ENCODE measurements at places on chromosomes 2 and 18.

DNA sequence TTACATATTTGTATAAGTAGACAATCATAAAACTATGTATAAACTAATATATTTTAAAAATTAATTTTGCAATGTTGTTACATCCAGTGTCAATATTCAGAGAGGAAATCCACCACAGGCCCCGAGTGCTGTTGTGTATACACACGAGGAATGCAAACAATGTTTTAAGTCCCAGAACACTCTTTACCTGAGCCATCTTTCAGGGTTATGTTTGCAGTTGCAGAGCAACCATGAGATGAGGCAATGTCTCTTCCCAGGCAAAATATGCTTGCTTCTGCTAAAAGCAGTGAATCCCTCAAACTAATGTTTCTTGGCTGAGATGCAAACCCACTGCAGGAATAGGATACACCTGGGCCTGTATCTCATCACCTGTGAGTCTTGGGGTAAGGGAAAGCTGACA is 91.3 kb downstream of the ASXL2 start:
- no peak for DNase-seq

DNA sequence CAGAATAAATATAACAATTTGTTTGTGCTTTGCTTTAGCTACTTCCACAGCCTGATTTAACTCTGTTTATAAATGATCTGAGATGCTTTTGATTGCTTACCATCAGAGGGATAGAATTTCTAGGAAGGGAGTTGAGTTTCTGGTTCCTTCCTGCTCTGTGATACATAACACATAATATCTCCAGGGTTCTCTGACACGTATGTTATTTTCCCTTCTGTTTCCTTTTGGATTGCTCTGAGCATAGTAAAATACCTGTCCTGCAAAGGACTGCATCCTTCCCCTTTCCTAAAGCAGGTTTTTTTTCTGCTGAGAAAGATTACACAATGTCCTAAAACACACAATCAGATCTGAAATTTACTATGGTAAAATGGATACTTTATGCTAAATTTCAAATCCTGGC is 76.1 kb downstream of the CABYR start:
- no peak for DNase-seq

DNA sequence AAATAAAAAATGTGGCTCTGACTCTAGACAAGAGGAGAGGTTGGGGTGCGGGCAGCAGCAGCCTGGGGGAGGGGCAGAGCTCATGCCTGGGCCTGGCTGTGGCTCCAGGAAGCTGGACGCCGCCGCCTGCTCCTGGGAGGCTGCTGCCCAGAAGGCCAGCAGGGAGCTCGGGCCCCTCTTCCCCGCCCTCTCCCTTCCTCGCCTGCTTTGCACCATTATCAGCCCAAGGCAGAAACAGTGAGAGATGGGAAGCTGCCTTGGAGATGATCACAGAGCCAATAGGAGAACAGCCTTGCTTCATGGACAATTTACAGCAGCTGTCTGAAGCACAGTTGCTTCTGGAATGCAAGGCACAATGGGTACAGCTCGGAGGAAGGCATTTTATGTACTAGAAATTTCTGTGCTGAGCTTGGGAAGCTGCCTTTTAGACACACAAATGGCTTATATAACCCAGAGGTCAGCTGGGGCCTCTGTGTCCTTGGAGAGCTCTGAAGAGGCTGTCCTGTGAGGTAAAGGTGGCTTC is 55.3 kb upstream of the AFF3 start:
- DNase-seq: no peak

DNA sequence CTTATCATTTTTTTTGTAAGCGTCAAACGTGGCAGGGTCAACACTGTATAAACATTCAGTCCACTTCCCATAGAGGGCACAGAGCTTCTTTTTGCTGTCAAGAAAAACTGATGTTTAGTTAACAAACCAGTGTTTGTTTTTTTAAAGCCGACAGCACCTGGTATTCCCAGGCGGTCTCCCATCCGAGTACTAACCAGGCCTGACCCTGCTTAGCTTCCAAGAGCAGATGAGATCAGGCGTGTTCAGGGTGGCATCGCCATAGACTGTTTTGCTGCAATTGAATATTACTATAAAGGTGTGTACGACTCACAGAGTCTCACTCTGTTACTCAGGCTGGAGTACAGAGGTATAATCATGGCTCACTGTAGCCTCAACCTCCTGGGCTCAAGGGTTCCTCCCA is 31.5 kb downstream of the CABYR start:
- no peak for DNase-seq

GRCh38 chr18:34627137-34627920 is 82.8 kb upstream of the DTNA start:
- DNase-seq: no peak

- DNase-seq: peak; percentile 78
Observed at GRCh38 chr2:174634130-174635014, 36.8 kb upstream of the WIPF1 start.

DNA sequence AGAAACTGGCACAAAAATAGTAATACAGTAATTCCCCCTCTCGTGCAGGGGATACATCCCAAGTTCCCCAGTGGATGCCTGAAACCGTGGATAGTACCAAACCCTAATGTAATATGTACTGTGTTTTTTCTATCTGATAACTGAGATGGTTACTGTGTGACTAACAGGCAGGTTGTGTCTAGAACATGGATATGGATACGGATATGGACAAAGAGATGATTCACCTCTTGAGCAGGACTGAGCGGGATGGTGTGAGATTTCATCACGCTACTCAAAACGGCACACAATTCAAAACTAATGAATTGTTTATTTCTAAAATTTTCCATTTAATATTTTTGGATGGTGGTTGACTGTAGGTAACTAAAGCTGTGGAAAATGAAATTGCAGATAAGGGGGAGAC is 3.4 kb downstream of the MBD1 start:
- no peak for DNase-seq

DNA sequence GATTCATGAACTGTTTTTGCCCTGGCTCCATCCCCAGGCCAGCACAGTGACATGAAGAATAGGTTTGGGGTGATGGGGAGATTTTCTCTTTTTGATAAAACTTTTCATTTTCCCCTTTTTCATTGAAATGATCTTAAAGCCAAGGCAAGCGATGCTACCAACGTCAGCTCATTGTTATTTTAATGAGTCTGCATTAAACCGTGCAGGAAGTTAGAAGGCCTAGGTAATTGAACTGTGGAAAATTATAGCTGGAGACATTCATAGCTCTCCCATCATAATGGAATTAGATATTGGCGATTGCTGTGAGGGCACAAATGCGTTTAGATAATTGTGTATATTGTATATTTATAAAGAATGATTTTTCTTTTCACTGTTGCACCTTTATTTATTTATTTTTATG is 33.2 kb downstream of the SMARCAL1 start:
- no peak for DNase-seq

DNA sequence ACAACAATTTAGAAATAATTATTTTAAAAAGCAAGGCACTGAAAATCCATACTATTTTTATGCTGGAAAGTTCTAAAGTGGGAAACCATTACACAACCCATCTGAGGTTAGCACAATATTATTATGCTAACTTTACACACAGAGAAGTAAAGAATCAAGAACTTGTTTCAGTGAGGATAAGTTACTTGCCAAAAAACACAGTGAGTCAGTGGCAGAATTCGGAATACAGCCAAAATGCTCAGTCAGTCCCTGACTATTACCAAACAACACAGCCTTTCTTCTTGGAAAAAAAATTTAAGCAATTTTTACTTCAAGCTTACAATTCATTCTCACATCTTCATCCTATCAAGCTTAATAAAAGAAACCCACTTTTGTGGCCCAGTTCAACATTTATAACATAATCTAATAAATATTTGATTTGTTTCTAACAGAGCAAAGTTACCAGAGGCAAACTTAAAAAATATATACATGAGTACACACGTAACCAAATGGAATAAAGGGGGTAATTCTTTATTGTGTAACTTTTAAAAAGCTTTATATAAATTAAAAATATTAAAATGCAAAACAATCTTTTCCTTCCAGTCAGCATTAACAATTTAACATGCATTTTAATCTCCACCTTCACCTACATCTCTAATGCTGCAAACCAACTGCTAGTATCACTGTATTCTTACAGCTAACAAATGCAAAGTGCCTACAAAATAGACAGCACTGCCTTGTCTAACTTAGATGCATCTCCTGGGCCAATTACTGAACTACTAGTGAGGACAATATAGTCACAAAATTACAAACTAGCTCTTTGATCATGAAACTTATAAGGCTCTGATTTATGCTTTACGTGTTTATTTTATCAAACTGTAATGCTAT is 55.2 kb downstream of the CCDC88A start:
- no peak for DNase-seq

DNA sequence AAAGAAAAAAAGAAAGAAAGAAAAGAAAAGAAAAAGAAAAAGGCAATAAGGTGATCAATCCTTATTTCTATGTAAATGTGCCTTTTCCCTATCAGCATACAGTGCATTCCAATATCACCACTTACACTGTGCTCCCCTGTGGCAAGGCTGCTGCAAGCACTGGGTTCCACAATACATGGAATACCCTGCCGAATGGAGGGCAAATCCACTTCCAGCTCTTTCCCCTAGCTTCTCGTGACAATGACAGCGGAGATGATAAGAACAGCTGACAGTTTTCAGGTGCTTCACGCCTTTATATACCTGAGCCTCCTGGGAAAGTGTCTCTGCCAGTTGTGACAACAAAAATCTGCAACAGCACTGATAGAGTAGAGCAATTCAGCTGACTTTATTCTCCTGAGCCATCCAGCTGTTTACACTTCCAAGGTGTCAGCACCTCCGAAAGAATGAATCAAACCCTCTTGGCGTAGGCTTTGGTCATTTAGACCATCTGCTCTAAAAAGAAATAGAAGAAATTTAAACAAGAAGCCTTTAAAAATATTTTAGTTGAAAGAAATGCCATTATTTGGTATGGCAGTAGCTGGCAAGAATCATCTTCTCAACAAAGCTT is 135.2 kb upstream of the RNF152 start:
- DNase-seq: no peak

DNA sequence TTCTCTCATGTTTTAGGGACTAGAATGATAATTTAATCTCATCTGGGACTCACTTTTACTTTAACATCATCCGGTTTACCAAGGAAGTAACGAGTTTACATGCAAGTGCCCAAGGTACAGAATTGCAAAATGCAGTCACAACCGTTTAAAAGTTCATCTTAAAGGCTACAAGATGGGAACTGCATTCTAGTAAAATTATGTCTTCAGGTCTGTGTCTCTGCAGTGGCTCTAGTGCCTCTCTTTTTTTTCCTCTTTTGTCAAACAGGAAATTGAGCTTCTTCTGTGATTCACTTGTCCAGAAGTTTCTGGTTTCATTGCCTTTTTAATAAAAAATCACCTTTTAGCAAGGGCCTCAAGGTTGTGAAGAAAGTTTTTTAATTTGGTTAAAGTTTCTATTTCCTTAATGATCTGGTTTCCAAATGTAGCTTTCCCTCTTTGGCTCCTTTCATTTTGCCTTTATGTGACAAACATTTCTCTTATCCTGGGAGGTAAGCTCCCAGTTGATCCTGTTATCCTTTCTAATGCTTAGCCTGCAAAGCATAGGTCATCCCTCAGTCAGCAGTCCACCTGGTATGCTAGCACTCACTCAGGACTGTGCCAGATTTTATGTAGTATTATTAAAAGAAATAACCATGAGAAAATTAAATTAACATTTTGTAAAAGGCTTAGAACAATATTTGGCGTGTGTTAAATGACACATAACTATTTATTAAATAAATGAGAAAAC is 2.4 kb downstream of the GLS start:
- DNase-seq: peak; percentile 39

- no peak for DNase-seq
Observed at GRCh38 chr2:18792226-18792629, 202.9 kb upstream of the NT5C1B start.

DNA sequence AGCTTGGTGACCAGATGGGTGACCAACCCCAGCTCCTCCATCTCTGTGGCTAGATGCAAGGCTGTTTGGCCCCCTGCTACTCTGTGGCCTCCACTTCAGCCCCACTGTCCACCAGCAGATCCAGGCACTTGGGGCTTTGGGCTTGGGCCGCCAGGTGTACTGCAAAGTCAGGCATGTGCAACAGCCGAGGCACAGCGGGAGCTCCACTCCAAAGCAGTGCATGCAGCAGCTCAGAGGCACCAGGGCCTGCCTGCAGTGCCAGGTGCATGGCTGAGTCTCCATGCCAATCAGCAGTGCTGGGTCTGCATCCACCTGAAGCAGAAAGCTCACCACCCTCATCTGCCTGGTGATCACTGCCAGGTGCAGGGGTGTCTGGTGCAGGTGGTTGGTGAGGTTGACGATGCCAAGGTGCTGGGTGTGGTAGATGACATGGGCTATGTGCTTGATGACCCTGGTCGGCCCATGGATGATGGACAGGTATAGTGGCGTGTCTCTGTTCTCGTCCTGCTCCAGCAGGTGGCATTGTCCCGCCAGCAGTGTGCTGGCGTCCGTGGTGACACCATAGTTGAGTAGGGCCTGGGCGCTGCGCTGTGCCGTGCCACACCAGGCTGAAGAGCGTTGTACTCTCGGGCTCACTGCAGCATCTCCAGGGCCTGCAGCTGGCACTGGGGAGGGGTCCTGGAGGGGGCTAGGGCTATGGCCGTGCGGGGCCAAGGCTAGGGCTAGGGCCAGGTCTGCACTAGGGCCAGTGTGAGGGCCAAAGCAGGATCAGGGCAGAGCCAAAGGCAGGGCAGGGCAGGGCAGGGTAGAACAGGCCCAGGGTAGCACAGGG is 1.0 kb upstream of the ANKRD62 start:
- DNase-seq: peak; percentile 30

DNA sequence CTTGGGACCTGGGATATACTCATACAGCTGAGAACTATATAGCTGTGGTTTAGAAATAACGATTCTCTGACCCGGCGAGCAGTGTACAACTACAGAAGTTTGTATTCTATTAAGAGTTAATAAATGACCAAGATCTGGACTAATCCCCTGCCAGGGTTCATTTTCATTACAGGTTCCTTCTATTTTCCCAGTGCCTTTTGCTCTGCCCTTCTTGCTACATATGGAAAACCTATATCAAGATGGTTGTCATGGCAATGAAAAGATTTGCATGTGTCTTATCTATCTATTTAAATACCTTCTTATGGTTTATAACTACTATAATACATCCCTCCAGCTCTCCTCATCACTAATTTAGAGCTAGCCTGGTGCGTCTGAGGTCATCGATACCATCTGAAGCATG is 965.2 kb downstream of the BCL11A start:
- DNase-seq: no peak

DNA sequence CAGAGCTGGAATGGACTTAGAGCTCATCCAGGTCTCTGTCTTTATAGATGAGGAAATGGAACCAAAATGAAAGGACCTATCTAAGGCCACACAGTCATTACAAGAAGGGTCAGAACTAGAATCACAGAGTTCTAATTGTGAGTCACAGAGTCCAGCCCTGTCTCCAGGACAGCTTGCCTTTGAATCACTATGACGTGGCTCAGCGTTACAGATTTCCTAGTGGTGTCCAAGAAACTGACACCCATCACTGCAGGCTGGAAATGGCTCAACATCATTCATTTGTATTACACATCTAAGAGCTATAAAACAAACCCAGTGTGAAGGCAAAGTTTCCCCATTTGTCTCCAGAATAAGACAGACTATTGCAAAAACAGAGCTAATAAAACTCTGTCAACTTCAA is 164.3 kb upstream of the SIX2 start:
- DNase-seq: no peak

- no peak for DNase-seq
Observed at GRCh38 chr2:176175709-176176607, 12.5 kb upstream of the HOXD1 start.

GRCh38 chr2:219272356-219272755 is 6.8 kb upstream of the DNAJB2 start:
- no peak for DNase-seq

- no peak for DNase-seq
Observed at GRCh38 chr2:207231106-207231865, 65.5 kb upstream of the KLF7 start.

- no peak for DNase-seq
Observed at GRCh38 chr2:79393806-79394484, 118.9 kb upstream of the CTNNA2 start.

GRCh38 chr18:25831301-25831701 is 259.1 kb downstream of the SS18 start:
- no peak for DNase-seq
